ENCODE measurements at places on chromosomes 6 and 20. TPM values are rescaled to one million over a fixed set of nuclear protein-coding genes. Genes with fewer than 3 reads are reported as not detected.

BEND3 gene
- total RNA-seq = 4.2 TPM

GTSF1L gene
- total RNA-seq = not detected

SFTA2 gene
- not detected for total RNA-seq

TINAG gene
- not detected for total RNA-seq

SMOC2 gene
- total RNA-seq = not detected

MMP24OS gene
- total RNA-seq = 20.5 TPM

CD109 gene
- 36.8 TPM for total RNA-seq

DHX16 gene
- 33.6 TPM for total RNA-seq

EPHA7 gene
- total RNA-seq = not detected

EFCAB8 gene
- total RNA-seq = not detected

MCCD1 gene
- not detected for total RNA-seq

TFAP2A gene
- total RNA-seq = 28.4 TPM
